T-helper 22 cell (primary cell): ENCODE measurements at places on chromosomes 1 and 21.

GRCh38 chr1:64097859-64098258, 105.6 kb upstream of the UBE2U start:
- no peak for DNase-seq

DNA sequence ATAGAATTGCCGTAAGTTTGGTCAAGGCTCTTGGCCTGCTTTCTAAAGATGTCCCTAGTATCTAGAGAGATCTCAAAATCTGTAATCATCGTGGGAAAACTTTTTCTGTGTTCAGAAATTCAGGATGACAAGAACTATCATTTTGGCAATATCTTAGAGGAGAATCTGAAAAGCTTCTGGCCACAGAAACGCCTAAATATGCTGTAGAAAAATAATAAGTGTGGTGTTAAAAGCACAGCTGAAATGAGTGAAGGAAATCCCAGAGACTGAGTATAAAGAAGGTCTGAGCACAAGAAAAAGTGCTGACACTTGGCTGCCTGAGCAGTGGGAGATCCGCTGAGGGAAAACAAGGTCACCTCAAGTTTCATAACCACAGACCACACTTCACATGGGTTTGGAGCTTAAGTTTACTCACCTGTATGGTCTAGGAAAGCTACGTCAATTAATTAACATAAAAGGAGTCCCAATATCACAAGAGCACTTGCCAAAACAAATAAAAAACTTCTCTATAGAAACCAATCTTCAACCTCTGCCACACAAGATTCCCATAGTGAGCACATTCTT, 235.2 kb upstream of the IRF2BP2 start:
- DNase-seq, result peak; percentile 62

- DNase-seq, result no peak
Measured at GRCh38 chr1:106995970-106996369, 60.5 kb upstream of the PRMT6 start.

GRCh38 chr1:97365026-97365425, 555.8 kb downstream of the DPYD start:
- no peak for DNase-seq

DNA sequence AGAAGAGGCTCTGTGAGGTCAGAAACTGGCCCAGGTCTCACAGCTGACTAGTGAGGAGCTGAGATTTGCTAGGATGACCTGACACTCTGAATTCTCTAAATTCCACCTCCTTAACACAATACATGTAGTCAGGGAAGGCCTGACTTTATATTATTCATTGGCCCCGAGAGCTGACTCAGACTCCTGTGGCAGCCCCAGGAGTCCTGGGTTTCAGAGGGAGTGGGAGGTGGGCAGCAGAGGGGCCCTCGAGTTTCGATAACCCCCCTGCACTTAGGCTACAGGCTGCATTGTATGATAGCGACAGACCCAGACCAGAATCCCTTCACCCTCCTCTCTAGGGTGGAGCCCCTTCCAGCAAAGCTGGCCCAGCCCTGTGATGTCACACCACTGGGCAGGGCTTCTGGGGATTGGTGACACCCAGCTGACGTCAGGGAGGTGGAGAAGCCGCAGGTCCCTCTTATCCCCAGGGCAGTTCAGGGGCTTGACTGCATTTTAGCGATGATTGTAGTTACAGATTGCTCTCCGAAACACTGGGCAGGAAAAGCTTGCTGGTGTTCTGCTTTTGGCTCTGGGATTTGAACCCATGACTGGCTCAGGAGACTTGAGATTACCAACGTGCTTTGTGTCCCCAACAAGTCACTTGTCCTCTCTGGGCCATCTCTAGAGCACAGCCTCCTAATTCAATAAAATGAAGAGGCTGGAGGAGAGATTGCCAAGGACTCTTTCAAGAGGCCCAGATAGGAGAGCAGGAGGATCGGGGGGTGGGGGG, 17.0 kb upstream of the GPR37L1 start:
- no peak for DNase-seq

DNA sequence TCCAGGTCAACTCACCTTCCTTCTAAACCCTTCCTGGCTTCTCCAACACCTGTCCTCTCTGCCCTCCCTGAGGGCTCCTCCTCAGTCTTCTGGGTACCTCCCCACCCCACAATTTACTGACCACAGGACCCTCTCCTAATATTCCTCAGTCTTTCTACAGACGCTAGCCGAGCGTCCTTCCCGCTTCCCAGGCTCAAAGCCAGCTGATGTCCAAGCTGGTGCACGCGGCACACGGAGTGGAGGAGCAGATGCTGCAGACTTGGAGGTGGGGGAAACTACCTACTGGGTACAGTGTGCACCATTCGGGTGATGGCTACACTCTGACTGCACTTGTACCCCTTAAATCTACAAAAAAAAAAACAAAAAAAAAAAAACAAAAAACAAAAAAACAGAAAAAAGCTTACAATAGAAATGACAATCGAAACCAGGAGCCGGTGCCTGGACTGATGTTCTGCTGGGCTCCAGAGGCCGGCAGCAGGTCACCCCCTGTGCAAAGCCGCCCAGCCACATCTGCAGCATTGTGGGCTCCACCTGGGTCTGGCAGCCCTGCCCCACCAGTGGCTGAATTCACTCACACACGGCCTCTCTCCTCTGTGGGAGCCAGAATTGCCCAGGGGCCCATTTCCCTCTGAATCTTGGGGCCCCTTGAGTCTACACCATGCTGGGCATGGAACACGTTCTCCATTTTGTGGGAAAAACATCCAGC, 7.0 kb downstream of the TRIM11 start:
- DNase-seq, result no peak

GRCh38 chr1:6418668-6419396, 887 bp downstream of the HES2 start:
- DNase-seq, result no peak

DNA sequence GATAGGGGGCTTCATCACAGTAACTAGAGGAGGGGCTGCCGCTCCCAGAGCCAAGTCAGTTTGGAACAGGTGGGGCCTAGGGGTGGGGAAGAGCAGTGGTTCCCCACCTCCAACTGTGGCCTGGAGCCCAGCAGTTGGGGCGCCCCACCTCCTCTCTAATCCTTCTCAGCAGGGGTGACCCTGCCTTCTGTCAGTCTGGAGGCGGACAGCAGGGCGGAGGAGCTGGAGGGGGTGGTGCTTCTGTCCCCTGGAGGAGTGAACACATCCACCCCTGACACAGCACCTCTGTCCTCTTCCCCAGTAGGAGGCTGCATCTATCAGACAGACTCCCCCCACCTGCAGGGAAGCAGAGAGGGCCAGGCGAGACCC, 73.8 kb downstream of the MRPL37 start:
- DNase-seq, result no peak

DNA sequence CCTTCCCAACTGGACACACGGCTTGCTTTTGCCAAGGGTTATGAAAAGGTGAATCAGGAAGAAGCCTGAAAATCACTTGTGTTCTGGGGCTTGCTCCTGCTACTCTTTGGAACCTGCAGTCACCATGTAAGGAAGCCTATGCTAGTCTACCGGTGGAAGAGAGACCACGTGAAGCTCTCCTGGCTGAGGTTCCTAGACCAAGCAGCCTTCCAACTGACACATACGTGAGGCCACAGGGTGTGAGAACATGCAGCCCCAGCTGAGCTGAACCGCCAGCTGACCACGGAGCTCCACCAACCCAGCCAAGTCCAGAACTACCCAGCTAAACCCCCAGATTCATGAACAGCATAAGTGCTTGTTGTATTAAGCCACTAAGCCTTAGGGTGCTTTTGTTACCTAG, 72.8 kb upstream of the KRTAP19-8 start:
- no peak for DNase-seq

GRCh38 chr1:78721136-78721535, 71.5 kb downstream of the IFI44 start:
- DNase-seq, result no peak
